ENCODE measurements at places on chromosomes 12 and 14.

GRCh38 chr12:79706676-79707075 is 15.9 kb upstream of the PAWR start:
- no peak for DNase-seq

DNA sequence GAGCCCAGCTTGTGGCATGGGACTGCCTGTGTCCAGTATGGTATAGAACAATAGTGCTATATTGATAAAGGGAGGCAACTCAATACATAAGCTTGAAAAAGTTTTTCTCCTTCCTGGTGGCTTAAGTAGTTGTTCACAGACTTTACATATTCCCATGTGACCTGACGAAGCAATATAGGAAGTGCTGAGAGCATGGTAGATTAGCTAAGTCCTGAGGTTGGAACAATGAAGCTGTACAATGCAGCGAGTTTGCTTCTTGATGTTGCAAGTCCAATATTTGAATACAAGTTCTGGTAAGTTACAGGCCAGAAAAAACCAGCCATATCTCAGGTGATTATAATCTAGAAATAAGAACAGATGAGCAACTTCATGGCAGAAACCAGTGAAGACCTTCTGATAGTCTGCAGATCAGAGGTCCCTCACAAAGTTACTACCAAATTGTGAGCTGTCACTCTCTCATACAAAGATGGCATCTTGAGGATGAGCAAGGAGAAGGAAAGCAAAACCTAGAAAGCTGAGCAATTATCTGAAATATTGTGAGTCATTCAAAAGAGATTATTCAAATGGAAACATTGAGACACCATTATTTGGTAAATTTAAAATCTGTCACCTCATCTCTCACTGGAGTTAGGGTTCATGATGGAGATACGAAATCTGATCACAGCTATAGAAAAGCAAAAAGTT is 72.9 kb upstream of the BTG1 start:
- no peak for DNase-seq

DNA sequence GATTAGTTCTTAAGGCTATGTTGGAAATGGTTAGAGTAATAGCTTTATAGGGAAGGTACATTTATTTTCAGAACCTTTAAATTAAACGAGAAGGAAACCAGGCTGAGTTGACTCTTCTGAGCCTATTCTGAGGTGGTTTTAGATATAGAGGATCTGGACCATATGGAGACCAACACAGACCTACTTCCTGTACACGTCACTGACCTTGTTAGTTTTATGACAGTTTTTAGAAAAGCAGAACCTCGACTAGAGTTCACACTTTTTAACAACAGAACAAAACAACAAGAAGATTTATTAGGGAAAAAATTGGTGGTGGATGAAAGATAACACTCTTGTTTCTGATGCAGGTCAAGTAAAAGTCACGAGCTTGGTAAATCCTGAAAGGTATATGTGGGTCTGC is 107.1 kb downstream of the NPAS3 start:
- peak; percentile 1 for DNase-seq

GRCh38 chr14:74582910-74583581 is 29.0 kb downstream of the LTBP2 start:
- DNase-seq, result no peak

DNA sequence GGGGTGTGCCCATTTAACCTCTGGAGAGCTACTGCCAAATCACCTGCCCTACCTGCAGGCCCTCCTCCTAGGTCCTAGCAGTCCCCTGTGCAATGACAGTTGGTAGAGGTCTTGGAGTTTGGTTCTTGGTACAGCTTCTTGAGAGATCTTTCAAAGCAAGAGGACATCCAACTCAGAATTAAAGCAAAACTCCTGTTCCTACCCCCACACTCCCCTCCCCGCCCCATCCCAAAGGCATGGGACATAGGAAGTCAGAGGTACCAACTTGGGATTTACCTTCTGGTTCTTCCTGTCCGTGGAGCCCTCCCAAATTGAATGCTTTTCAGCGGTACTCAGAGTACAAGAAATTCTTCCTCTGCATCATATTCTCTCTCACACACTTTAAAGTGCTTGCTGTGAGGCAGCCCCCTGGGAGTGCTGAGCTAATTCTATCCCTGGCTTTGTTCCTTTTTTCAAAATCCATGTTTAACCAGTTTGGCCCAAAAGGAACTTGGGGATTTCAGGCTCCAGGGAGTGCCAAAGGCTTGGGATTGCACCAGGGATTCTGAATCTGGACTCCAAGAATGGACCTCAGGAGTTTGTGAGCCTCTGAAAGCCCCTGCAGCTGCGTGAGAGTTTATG is 40.8 kb downstream of the GALNT16 start:
- DNase-seq, result no peak

GRCh38 chr14:28576523-28576922 is 190.1 kb upstream of the FOXG1 start:
- DNase-seq, result no peak

DNA sequence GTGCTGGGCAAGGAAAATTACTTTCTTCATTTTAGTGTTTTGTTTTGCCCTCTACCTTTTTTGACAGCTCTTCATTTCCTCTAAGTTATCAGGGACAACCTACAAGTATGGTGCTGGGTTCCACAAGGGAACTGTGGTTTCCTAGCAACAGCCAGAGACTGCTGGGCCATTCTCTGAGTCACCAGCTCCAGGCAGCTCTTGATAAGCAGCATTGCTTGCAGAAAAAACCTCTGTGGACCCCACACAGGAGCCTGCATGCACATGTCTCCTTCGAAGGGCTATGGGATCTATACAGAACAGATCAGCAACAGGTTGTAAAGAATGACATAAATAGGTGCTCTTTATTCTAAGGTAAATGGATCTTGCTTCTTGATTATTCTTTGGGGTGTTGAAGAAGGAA is 81.0 kb upstream of the CCDC196 start:
- no peak for DNase-seq

DNA sequence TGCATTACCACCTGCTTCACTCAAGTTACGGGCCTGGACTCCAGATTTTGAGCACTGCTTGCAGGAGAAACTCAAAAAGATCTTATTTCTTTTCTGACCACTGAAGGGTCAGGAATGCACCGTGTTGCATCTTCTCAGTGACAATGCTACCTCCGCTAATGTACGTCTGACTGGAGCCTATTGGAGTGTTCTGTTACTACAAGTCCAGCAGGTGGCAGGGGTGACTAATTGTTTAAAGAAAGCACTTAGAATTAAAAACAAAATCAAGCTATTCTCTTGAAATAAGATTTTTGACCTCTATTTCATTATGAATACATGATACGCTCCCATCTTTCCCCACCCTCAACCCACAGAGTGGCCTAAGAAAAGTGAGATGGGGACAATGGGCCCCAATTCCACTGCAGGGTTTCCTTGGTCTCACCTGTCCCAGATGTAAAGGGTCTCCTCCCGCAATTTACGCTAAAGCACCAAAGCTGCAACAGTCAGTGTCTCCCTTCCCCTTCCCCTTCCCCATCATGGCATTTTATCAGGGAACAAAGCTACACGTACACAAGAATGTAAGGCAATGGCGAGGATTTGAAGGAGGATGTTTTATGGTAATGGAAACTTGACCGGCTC is 2.2 kb downstream of the TBPL2 start:
- DNase-seq, result peak; percentile 44

DNA sequence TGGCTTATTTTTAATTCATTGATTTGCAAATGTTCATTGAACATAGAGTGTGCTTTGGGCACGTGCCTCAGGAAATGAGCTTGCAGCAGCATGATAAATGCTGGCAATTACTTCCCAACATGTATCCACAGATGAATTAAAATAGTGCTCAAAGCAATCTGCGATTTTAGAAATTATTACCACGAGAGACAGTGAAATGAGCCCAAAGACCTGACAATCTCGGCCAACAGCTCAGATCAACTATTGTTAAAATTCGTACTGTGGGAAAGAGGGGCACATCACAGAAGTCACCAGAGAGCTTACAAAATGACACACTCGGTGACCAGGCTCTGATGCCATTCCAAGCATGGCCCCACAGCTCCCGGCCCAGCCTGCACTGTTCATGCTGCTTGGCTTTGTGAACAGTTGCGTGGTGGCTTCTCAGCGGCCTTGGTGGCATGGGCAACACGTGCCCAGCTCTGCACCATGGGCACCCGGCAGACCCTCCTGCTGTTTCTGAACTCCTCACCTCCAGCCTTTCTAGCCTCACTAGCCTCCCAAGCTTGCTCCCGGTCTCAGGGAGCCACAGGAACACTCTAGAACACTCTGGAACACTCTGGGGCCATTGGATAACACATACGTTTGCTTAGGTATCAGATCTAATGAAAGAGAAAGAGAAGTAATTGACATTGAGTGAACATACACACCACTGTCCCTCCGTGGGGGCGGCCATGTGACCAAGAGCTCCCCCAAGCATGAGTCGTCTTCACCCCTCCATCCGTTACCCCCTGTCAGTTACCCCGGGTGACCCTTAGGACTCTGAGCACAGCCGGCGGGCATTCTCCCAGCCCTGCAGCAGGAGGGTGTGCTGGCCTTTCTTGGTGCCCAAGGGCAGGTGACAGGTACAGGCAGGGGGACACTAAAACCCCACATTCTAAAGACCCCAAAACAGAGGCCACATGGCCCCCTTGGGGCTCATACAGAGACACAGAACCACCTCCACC is 28.0 kb downstream of the RIMBP2 start:
- DNase-seq, result no peak

- no peak for DNase-seq
Observed at GRCh38 chr14:73468828-73469375, 10.6 kb upstream of the NUMB start.

- no peak for DNase-seq
Observed at GRCh38 chr14:89138846-89139245, 278.2 kb downstream of the FOXN3 start.

DNA sequence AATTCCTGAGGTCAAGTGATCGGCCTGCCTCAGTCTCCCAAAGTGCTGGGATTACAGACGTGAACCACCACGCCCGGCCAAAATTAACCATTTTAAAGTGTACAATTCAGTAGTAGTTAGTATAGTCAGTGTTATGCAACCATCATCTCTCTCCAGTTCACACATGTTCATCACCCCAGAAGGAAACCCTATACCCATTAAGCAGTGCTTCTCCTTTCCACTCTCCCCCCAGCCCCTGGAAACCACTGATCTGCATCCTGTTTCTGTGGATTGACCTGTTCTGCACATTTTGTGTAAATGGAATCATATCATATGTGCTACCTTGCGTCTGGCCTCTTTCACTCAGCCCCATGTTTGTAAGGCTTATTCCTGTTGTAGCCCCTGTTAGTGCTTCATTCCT is 52.2 kb downstream of the PHETA1 start:
- DNase-seq, result no peak

GRCh38 chr14:98103705-98104104 is 1168.3 kb downstream of the BCL11B start:
- no peak for DNase-seq

DNA sequence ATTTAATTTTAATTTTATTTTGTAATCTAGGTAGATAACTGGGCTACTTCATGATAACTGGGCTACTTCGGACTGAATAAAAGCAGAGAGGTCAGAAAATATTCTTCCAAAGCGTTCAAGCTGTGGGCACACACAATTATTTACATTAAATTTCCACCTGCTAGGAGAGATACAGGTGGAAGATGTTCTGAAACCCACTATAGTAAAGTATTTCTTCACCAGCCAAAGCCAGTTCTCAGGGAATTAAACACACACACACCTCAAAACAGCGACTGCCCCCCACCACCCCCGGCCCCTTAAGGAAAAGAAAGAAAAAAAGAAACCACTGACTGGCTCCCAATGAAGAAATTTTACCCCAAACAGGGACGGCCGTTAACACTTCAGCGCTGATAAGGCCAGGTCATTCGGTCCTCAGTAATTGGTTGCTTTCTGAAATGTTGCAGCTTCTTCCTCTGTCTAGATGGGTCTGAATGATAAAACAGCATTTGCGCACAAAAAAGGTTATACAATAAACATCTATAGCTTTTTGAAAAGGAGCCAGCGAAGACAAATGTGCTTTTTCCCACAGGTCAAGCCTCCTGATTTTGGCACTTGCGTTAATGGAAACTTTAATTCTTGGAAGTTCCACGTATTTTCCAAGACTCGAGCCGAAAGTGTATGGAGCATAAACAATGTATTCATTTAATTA is 771 bp upstream of the KCNJ8 start:
- DNase-seq, result no peak

DNA sequence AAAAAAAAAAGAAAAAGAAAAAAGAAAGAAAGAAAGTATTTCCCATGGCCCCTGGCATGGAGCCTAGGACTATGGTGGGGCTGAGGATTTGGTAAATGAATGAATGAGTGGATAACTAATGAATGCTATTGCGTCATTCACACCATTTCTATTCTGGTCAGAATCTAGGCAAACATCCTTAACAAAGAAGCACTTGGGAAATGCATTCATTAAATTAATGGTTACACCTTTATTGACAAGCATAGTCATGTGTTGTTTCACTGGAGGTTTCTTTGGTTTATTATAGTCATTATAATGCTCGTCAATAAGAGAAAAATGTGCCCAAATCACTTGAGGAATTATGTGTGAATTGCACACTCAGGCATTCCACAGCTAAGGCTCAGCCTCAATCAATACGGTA is 13.6 kb upstream of the AQP2 start:
- no peak for DNase-seq

- no peak for DNase-seq
Observed at GRCh38 chr12:22238211-22238610, 96.3 kb downstream of the ST8SIA1 start.

- DNase-seq, result peak; percentile 49
Observed at GRCh38 chr12:59164991-59165718, 244.9 kb upstream of the LRIG3 start.

DNA sequence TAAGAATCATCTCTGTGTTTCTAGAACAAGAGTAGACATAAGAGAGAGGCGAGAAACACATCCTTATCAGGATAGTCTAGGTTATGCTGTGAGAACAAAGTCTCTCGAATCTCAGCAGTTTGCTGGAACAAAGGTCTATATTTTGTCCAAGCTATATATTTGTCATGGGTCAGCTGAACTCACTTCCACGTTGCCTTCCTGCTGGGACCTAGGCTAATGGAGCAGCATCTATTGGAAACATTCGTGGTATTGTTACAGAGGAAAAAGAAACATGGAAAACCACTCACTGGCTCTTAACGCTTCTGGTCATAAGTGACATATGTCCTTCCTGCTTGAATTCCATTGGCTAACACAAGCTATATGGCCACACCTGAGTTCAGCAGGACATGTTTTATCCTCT is 112.6 kb upstream of the DYRK2 start:
- no peak for DNase-seq

Data from NAMALWA (cell line).